Tibial nerve (tissue), 4 donors: ENCODE measurements at places on chromosomes 1 and 21. TPM values are rescaled to one million over a fixed set of nuclear protein-coding genes. Genes with fewer than 3 reads are reported as not detected.

LYPD8 gene
- not detected for total RNA-seq

CD5L gene
- not detected for total RNA-seq

WDR64 gene
- not detected for total RNA-seq

CFAP57 gene
- total RNA-seq, result 0.21 TPM

ATAD3C gene
- total RNA-seq, result 2.0 TPM

LRRC40 gene
- 14.2 TPM for total RNA-seq

PROX1 gene
- 1.2 TPM for total RNA-seq

SPATA21 gene
- not detected for total RNA-seq

C1orf141 gene
- total RNA-seq, result not detected

CNKSR1 gene
- 4.0 TPM for total RNA-seq

IRF6 gene
- total RNA-seq, result 1.8 TPM

CASQ1 gene
- total RNA-seq, result 1.7 TPM

SLC5A9 gene
- not detected for total RNA-seq

PDE4B gene
- total RNA-seq, result 12.6 TPM

IVL gene
- total RNA-seq, result not detected

SLC6A17 gene
- not detected for total RNA-seq

RSPH1 gene
- not detected for total RNA-seq

TRABD2B gene
- total RNA-seq, result 1.3 TPM

TP73 gene
- total RNA-seq, result 0.30 TPM

LEPROT gene
- total RNA-seq, result 53.0 TPM

LINGO4 gene
- not detected for total RNA-seq

RGS13 gene
- total RNA-seq, result not detected

CHI3L1 gene
- 150 TPM for total RNA-seq

LAMC1 gene
- 294 TPM for total RNA-seq

PIGV gene
- 22.2 TPM for total RNA-seq

RIMS3 gene
- total RNA-seq, result 4.0 TPM

CD101 gene
- total RNA-seq, result 0.59 TPM

PDZK1 gene
- total RNA-seq, result not detected

CAMK2N1 gene
- 3.9 TPM for total RNA-seq

OLIG1 gene
- total RNA-seq, result not detected

NCMAP gene
- total RNA-seq, result 132 TPM

SPATA45 gene
- total RNA-seq, result not detected

ITGB2 gene
- total RNA-seq, result 32.7 TPM

DTL gene
- not detected for total RNA-seq
